Psoas muscle (tissue), 8 donors: ENCODE measurements at places on chromosomes 4 and X. TPM values are rescaled to one million over a fixed set of nuclear protein-coding genes. Genes with fewer than 3 reads are reported as not detected.
A peak's percentile ranks its signal among the peaks of the same experiment; 100 is the strongest.

DNA sequence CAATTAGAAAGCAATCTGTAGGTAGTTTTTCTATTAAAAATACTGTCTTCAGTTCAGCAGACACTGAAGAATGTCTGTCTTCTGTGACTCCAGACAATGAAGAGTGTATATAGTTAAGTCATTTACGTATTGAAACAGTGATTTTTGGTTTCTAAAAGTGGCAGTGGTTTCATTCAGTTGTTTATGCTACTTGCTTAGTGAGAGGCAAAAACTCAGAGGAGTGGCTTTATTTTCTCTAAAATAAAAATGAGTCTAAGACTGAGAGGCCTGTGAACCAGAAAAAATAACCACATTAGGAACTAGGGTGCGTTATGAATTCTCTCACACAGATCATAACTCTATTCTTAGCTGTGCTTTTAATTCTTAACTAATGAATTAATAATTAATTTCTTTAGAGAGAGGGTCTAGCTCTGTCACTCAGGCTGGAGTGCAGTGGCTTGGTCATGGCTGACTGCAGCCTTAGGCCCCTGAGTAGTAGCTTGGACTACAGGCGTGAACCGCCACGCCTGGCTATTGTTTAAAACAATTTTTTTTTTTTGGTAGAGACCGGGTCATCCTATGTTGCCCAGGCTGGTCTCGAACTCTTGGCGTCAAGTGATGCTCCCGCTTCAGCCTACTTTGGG lies 31.4 kb downstream of the FREM3 start:
- no peak for DNase-seq
- H3K27me3 ChIP-seq: no peaks in the 10 kb centered on the region
- no peaks in the 10 kb centered on the region for H3K4me1 ChIP-seq
- no peak overlapping the region for H3K27ac ChIP-seq
- H3K4me3 ChIP-seq: no peak overlapping the region
- H3K36me3 ChIP-seq: no peaks in the 10 kb centered on the region

The PQBP1 gene
- 57.8 TPM for total RNA-seq

DNA sequence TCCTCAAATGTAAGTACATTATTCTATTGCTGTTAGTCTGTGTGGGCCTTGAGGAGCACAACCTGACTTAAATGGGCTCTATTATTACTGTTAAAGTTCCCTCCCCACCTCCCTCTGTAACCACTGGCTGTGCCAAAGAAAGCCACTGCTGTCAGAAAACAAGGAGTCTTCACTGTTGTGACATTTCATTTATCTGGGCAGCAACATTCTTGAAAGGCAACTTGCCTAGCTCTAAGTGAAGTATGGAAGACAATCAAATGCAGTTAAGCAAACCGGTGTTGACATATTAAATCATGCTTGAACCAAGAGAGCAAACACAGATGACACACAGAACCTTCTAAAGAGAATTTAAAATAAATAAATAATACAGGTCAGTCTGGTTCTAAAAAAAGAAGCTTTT lies 81.0 kb downstream of the EPHA5 start:
- no peaks in the 10 kb centered on the region for H3K4me1 ChIP-seq
- H3K27me3 ChIP-seq: no peaks in the 10 kb centered on the region
- no peaks in the 10 kb centered on the region for H3K36me3 ChIP-seq

GRCh38 chrX:24561121-24561520 lies 86.0 kb downstream of the PCYT1B start:
- no peaks in the 10 kb centered on the region for H3K36me3 ChIP-seq
- no peaks in the 10 kb centered on the region for H3K4me1 ChIP-seq
- H3K27ac ChIP-seq: no peak overlapping the region
- no peak for DNase-seq
- H3K4me3 ChIP-seq: no peak overlapping the region

The ARHGEF38 gene
- total RNA-seq: not detected

- H3K4me3 ChIP-seq: peak overlapping the region; percentile 53
- DNase-seq: no peak
- no peaks in the 10 kb centered on the region for H3K4me1 ChIP-seq
- no peaks in the 10 kb centered on the region for H3K27me3 ChIP-seq
- no peak overlapping the region for H3K27ac ChIP-seq
These were observed 14.7 kb upstream of the SEC24D start for GRCh38 chr4:118850488-118851173.

- DNase-seq: no peak
- no peak overlapping the region for H3K4me3 ChIP-seq
- H3K27me3 ChIP-seq: no peaks in the 10 kb centered on the region
- peaks cover 17% of the 10 kb centered on the region for H3K4me1 ChIP-seq
These were observed 8.1 kb downstream of the ENPEP start for GRCh38 chr4:110484029-110484428.

GRCh38 chr4:109969919-109970318 lies 57.2 kb downstream of the EGF start:
- H3K4me1 ChIP-seq: no peaks in the 10 kb centered on the region
- no peak overlapping the region for H3K27ac ChIP-seq
- peaks cover 68% of the 10 kb centered on the region for H3K36me3 ChIP-seq
- H3K4me3 ChIP-seq: no peak overlapping the region

DNA sequence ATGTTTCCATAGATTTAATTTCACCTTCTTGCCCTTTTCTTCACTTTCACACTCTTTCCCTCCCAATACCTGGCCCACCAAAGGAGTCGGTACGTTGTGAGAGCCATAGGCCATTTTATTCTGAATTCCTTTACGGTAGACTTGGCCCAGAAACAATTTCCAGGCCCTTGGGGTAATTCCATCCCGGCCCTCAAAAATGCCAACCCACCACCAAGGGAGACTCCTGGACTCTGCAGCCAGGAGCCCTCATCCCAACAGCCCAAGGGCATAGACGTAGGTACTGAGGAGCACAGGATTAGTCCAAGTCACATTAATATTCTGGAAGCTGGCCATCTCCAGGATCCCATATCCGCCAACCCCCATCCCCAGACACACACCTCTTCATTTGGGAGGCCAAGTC lies 102.9 kb downstream of the LIMCH1 start:
- no peaks in the 10 kb centered on the region for H3K27me3 ChIP-seq
- no peak overlapping the region for H3K4me3 ChIP-seq
- no peak overlapping the region for H3K27ac ChIP-seq

- H3K27ac ChIP-seq: no peak overlapping the region
- DNase-seq: no peak
- no peaks in the 10 kb centered on the region for H3K4me1 ChIP-seq
- no peak overlapping the region for H3K4me3 ChIP-seq
- no peaks in the 10 kb centered on the region for H3K36me3 ChIP-seq
These were observed 193.5 kb upstream of the NEIL3 start for GRCh38 chr4:177116161-177116560.

DNA sequence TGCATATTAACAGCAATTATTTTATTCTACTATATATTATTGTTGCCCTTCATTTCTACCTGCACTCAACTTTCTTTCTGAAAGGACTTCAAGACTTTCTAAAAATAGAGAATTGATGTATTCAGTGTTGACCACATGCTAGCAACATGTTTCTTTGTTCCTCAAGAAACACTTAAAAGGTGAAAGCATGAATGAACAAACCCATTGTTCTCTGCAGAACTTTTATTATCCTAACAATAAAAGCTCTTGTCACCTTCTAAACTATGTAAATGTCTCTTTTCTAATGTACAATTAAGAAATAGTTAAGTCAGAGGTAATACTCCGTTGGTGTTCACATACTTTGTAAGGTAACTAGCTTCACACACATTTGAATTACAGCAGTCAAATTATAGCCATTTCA lies 638.7 kb downstream of the FSTL5 start:
- no peak overlapping the region for H3K4me3 ChIP-seq
- no peaks in the 10 kb centered on the region for H3K36me3 ChIP-seq
- DNase-seq: no peak
- no peaks in the 10 kb centered on the region for H3K4me1 ChIP-seq
- no peak overlapping the region for H3K27ac ChIP-seq

GRCh38 chr4:74541667-74542066 lies 96.7 kb downstream of the AREG start:
- H3K36me3 ChIP-seq: no peaks in the 10 kb centered on the region
- H3K27me3 ChIP-seq: no peaks in the 10 kb centered on the region
- DNase-seq: no peak
- no peak overlapping the region for H3K4me3 ChIP-seq

DNA sequence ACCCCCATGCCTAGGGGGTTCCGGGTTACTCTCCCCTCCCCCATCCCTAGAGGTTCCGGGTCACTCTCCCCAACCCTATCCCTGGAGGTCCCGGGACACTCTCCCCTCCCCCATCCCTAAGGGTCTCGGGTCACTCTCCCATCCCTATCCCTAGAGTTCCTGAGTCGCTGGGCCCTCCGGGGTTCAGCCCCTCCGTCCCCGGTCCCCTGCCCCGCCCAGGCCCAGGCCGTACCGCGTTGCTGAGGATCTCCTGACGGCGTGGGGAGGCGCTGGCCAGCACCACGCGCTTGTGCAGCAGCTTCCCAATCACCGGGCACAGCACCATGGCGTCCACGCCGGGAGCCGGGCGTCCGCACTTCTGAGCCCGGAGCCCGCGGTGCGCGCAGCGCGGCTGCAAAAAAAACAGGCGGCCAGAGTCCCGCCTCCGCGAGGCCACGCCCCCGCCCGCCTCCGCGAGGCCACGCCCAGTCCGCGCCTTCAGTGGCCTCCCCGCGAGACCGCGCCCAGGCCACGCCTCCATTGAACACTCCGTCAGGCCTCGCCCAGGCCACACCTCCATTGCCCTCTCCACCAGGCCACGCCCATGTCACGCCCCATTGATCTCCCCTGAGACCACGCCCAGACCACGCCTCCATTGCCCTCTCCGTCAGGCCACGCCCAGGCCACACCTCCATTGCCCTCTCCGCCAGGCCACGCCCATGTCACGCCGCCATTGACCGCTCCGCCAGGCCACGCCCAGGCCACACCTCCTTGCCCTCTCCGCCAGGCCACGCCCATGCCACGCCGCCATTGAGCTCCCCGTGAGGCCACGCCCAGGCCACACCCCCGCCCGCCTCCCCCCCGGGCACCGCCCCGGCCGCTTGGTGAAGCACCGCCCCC lies at the start of gene ASMTL:
ASMTL (minus strand) TSS at position 394 of the 879 bp plus-strand sequence; CDS start at position 325, 69 bp downstream.
- DNase-seq: peak; percentile 99
- H3K36me3 ChIP-seq: no peaks in the 10 kb centered on the region
- peak within 1 kb of the TSS; percentile 65 for H3K27ac ChIP-seq
- no peaks in the 10 kb centered on the region for H3K27me3 ChIP-seq
- H3K4me1 ChIP-seq: no peaks in the 10 kb centered on the region

The HSFX3 gene
- total RNA-seq: not detected

DNA sequence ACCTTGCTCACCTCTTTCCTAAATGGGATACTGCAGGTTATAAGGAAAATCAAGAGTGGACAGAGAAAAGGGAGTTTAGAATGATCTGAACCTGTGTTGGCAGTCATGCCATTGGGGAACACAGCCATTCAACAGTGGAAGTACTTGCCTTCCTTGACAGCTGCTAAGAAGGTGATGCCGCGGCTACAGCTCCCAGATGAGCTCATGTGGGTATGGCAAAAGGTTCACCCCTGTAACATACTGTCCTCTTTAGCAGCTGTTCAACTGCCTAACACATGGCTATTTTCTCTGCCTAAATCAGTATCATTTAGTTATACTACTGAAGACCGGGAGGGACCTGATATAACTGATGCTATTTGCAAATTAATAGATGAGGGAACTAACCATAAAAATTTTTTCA lies 76.8 kb downstream of the DCHS2 start:
- H3K36me3 ChIP-seq: no peaks in the 10 kb centered on the region
- no peaks in the 10 kb centered on the region for H3K4me1 ChIP-seq

The RPL34 gene
- 614 TPM for total RNA-seq

The CYP4V2 gene
- 4.3 TPM for total RNA-seq

The PCYT1B gene
- not detected for total RNA-seq

DNA sequence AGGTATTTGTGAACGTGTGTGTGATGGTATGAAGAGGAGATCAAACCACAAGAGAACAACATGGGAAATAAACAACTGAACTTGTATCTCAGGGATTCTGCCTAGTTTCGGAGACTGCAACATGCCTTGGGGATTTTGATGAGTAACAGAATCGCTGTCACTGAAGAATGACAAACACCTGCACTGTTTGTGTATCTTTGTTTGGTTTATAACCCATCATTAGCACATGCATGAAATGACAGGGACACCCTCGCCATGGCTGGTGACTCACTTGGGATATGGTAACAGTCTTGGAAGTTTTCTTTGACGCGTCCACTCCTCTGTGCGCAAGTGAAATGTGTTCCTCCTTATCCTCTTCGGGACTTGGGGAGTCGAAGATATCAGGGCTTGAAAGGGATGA lies 30.3 kb upstream of the MAP3K15 start:
- H3K36me3 ChIP-seq: no peaks in the 10 kb centered on the region
- no peak overlapping the region for H3K4me3 ChIP-seq
- H3K27me3 ChIP-seq: no peaks in the 10 kb centered on the region
- H3K4me1 ChIP-seq: no peaks in the 10 kb centered on the region
- no peak overlapping the region for H3K27ac ChIP-seq

The FAM184B gene
- total RNA-seq: 0.28 TPM

GRCh38 chrX:74242484-74243138 lies 61.4 kb upstream of the ZCCHC13 start:
- peak overlapping the region; percentile 12 for H3K4me3 ChIP-seq
- DNase-seq: no peak
- H3K27me3 ChIP-seq: no peaks in the 10 kb centered on the region

DNA sequence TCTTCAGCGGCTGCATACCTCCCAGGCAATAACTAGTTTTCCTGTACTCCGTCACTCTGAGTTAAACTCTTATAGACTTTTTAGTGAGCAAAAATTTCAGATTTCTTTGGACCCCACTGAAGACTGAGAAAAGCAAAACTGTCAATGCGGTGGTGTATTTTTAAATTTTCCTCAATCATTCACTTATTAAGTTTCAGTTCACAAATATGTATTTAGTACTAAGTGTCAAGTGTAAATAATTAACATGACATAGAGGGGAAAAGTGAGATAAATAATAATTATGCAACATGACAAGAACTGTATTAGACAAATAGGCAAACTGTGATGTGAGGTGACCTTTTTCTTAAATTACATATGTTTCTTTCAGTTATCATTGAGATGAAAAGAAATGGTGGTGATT lies 124.4 kb downstream of the NAF1 start:
- H3K4me3 ChIP-seq: no peak overlapping the region
- no peaks in the 10 kb centered on the region for H3K27me3 ChIP-seq
- H3K36me3 ChIP-seq: no peaks in the 10 kb centered on the region
- no peak overlapping the region for H3K27ac ChIP-seq
- DNase-seq: no peak
- H3K4me1 ChIP-seq: no peaks in the 10 kb centered on the region

DNA sequence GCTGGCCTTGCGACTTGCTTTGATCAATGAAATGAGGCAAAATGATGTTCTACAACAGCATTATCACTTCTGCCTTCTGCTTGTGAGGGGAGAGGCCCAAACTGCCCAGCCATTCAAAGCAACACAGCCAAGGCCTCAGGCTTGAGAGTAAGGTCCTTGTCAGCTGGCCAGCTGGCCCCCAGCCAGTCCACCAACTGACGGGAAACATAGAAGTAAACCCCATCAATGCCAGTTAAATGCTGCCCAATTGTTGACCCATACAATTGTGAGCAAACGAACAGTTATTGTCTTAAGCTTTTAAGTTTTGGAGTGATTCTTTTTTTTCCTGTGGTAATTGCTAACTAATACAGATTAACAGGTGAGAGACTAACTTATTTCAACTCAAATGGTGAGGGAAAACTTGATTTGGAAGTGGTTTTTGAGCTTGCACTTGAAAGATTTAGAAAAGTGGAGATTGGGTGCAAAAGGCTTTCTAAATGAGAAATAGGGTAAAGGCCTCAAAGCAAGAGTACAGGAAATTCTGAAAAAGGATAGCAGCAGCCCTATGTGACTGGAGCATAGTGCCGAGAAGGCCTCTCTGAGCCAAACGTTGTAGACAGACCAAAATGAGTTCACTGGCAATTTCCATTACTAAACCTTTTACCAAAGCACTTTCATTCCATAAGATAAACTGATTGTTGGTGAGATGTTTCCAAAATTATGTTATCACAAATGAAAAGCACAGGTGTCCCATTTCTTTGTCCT lies 66.9 kb downstream of the ARHGEF38 start:
- no peaks in the 10 kb centered on the region for H3K36me3 ChIP-seq
- H3K27me3 ChIP-seq: no peaks in the 10 kb centered on the region
- H3K4me3 ChIP-seq: no peak overlapping the region

The SPIN2A gene
- total RNA-seq: 0.24 TPM
